ENCODE measurements at places on chromosomes 1 and 21.

- DNase-seq: peak; percentile 43
These were observed 297.0 kb downstream of the GPATCH2 start for GRCh38 chr1:217333939-217334338.

GRCh38 chr21:44537930-44538911, 1.8 kb downstream of the KRTAP10-1 start:
- no peak for DNase-seq

- peak; percentile 58 for DNase-seq
These were observed 71.0 kb downstream of the ACTL8 start for GRCh38 chr1:17826165-17826488.

DNA sequence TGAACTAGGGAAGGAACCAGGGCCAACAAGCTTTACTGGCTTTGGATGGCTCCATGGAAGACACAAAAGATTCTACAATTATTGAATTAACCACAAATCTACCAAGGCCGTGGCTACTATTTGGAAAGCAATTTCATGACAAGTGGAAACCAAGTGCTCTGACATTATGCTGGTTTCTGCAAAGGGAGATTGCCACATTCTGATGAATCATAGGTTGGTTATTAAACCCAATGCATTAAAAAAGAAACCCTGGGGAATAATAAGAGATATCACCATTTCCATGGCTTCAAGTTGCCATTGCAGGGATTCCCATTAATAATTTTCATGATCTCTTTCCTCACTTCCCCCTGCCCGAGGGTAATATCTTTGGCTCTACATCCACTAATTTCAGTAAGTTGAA, 359.2 kb upstream of the NCAM2 start:
- DNase-seq: no peak

GRCh38 chr21:25708467-25709065, 26.1 kb downstream of the ATP5PF start:
- peak; percentile 32 for DNase-seq

- no peak for DNase-seq
These were observed 15.3 kb downstream of the LDLRAD1 start for GRCh38 chr1:54002544-54003248.

DNA sequence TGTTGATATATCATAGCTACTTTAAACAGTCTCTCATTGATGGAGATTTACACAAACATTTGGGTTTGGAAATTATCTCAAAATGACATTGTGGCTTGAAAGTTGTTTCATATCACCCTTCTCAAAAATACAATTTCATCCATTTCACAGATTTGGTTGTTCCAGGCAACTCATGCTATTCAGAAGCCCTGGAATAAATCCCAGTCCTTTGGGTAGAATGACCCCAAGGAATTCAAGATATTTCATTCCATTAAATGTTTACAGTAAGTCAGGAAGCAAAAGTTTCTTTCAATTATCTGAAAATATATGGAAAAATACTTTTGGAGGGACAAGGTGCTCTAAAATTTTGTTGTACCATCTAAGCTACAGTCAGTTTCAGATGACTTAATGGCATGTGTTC, 27.1 kb downstream of the MPZL1 start:
- no peak for DNase-seq

All from urothelium cell line (cell line).